CD4-positive, alpha-beta T cell treated with Interleukin-17A for 1 hour (primary cell): ENCODE measurements at places on chromosomes 2 and 18.

DNA sequence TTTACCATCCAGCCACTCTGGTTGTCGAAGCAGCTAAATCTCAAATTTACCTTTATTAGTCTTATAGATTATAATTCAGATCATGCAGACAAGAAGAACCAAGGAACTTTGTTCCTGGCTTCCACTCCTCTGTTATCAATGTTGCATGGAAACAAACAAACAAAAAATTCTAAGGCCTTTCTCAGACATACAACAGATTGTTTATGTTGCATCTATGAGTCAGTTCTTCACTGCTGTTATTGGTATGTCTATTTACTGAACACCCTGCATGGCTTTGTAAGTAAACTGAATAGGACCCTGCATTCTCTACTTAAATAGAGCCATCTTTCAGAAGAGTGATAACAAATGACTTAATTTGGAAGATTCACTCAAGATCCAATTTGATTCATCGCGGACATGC, 1.6 kb upstream of the ANKRD44 start:
- DNase-seq = no peak

- DNase-seq = no peak
These were observed 150.4 kb downstream of the ZFP36L2 start for GRCh38 chr2:43075811-43076585.

GRCh38 chr18:57837917-57838548, 34.9 kb upstream of the ATP8B1 start:
- no peak for DNase-seq

GRCh38 chr2:160331258-160332025, 131.4 kb upstream of the ITGB6 start:
- no peak for DNase-seq

GRCh38 chr18:39732918-39733317, 2167.3 kb upstream of the CELF4 start:
- no peak for DNase-seq

- no peak for DNase-seq
These were observed 47.4 kb upstream of the DNAJC10 start for GRCh38 chr2:182668671-182669070.

GRCh38 chr2:165795011-165795410, 964 bp upstream of the GALNT3 start:
- no peak for DNase-seq

DNA sequence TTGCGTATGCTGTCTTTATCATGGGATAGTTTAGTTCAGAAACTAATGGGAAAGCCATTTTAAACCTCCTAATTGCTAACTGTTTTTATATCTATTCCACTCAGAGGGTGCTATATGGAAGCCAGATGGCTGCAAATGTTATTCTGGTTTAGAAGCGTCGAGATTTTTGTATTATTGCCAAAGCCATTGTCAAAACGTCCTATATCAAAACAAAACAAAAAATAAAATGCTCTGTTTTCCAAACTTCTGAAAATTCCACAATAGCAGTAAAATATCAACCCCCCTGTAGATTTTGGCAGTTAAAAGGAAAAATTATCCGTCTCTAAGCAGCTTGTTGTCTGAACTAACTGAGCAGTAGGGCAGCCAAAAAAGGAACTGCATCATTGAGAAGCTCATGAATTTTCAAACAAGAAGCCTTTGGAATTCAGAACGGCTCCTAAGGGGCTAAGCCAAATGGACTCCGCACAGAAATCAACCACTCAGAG, 195.4 kb upstream of the CWC22 start:
- DNase-seq = no peak

GRCh38 chr2:11661891-11662435, 8.0 kb downstream of the NTSR2 start:
- no peak for DNase-seq

DNA sequence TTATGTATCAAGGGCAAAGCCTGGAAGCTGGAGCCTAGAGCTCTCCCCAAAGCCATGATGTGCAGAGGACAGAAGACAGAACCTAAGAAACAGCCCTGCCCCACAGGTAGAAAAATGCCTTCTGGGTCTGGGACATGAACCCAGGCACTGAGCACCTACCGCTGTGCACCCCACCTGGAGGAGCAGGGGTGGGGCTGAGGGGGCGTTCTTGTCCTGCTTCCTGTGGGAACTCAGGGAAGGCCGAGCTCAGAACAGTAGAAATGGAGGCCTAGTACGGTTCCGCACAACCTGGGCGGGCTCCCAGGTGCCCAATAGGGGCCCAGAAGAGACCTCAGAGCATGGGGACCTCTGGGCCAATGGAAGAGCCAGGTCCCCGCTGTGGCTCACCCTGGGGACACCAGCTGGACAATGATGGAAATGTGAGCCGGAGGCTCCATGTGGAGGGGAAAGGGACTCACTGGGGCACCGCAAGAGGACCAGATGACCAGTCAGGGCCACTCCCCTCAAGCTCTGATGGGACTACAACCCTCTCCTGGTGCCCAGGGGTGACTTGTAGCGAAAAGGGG, 3.2 kb downstream of the CRACDL start:
- DNase-seq = no peak

DNA sequence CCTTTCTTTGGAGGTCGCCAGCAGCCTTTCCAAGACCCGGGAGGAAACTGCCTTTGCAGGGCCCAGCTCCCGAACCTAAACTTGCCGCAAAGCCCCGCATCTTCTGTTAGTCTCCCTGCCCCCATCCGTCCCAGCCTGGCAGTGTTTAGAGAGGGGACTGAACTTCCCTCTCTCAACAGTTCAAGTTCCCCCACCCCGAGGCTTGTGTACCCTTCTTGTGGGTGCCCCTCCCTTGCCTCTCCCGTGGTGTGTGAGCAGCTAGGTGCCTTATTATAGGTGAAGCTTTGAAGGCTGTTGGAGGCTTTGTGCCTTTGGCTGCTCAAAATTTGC, 1.4 kb downstream of the LBH start:
- peak; percentile 53 for DNase-seq

DNA sequence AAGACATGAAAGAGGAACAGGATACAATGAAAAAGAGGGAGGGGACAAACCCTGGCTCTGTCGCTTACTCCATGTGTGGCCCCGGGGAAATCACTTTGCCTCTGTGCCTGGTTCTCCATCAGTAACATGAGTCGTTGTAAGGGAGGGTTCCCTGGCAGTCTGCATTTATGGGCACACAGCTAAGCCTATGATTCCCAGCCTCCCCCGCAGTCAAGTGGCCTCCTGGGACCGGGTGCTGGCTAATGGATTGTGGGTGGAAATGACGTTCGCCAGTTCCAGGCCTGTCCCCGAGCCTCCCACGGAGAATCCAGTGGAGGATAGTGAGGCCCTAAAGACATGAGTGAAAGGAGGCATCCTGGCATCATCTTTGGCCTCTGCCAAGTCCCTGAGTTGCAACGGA, 42.7 kb downstream of the SFXN5 start:
- DNase-seq = no peak

DNA sequence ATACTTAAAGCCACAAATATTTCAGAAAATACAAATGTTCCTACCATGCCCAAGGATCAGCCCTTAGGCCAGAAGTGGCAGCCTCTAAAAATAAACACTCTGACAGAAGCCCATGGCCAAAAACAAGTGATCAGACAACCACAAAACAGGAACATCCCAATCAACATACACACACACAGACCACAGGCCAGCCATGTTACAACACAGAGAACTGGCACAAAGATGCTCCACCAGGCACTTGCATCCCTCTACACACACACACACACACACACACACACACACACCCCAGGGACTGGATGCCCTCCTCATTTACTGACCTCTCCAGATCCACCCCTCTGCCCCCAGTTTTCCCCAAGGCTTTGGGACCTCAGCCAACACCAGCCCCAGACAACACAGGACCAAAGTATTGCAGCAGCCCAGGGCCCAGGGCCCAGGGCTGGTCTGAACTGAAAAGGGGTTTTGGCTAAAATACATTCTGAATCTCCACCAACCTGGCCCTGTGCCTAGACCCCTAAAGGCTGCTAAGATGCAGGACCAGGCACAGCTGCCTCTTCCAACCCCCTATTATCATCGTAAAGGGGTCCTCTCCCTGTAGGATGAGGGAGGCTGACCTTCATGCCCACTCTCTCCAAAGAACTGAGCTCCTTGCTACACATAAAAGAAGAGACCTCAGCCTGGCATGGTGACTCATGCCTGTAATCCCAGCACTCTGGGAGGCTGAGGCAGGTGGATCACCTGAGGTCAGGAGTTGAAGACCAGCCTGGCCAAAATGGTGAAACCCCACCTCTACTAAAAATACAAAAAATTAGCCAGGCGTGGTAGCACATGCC, 151.4 kb downstream of the TNS1 start:
- no peak for DNase-seq

- DNase-seq = no peak
These were observed 69.3 kb downstream of the MAPK4 start for GRCh38 chr18:50629148-50629631.

- no peak for DNase-seq
These were observed 55.1 kb downstream of the CFAP221 start for GRCh38 chr2:119599384-119599783.

GRCh38 chr2:118119158-118119727, 31.0 kb downstream of the INSIG2 start:
- DNase-seq = no peak

GRCh38 chr2:80482276-80482675, 177.7 kb upstream of the LRRTM1 start:
- no peak for DNase-seq

DNA sequence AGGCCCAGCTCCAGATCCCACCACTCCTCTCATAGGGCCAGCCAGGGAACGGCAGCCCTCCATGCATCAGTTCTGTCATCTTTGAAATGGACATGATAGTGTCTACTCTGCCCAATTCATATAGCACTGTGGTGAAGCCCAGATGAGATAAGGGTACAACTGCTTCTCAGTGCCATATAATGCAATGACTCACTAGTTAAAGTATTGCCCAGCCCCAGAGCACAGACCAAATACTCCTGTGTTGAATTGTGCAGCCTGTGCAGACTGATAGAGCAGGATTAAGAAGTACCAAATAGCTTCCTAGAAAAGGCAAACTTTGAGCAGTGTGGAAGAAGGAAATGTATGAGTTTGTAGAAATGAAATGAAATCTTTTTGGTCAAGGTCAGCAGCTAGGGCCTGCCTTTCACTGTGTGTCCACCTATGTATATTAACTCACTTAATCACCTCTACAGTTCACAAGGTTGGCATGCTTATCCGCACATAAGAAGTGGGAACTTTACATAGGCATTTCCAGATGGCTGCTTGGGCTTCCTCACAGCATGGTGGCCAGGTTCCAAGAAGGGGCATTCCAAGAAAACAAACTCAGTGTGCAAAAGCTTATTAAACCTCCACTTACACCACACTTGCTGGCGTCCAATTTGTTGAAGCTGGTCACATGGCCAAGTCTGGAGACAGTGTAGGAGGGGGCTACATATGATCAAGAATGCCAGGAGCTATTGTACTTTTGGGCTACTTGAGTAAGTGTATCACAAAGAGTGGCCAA, 102.8 kb upstream of the COPS8 start:
- no peak for DNase-seq

- no peak for DNase-seq
These were observed 15.1 kb upstream of the MBD2 start for GRCh38 chr18:54239601-54240000.

DNA sequence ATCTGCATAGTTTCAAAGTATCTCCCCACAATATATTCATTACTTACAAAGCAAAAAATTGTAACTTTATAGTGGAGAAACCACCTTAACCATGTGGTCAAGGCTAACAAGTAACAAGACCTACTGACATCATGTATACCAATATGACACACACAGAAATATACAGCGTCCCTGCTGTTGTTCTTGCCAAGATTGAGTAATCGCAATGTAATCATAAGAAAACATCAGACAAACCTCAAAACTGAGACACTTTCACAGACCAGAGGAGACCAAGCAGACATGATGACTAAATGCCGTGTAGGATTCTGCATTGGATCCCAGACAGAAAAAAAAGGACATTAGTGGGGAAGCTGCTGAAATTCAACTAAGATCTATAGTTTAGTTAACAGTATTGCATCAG, 123.0 kb downstream of the ACAA2 start:
- DNase-seq = no peak

- no peak for DNase-seq
These were observed 23.9 kb downstream of the CHN1 start for GRCh38 chr2:174981331-174981730.

GRCh38 chr2:124248386-124248785, 223.3 kb downstream of the CNTNAP5 start:
- DNase-seq = no peak
